Natural killer cell (primary cell): ENCODE measurements at places on chromosomes 5 and 9. TPM values are rescaled to one million over a fixed set of nuclear protein-coding genes. Genes with fewer than 3 reads are reported as not detected.

Gene CXCL14
- total RNA-seq, result not detected

Gene RASEF
- total RNA-seq, result not detected

Gene SPATA24
- 2.7 TPM for total RNA-seq

Gene LHX6
- not detected for total RNA-seq

Gene FAM200C
- 0.33 TPM for total RNA-seq

Gene SMIM23
- not detected for total RNA-seq

Gene MARCOL
- not detected for total RNA-seq

Gene FOXD4L3
- not detected for total RNA-seq
